ENCODE measurements at places on chromosomes 7 and 10.

DNA sequence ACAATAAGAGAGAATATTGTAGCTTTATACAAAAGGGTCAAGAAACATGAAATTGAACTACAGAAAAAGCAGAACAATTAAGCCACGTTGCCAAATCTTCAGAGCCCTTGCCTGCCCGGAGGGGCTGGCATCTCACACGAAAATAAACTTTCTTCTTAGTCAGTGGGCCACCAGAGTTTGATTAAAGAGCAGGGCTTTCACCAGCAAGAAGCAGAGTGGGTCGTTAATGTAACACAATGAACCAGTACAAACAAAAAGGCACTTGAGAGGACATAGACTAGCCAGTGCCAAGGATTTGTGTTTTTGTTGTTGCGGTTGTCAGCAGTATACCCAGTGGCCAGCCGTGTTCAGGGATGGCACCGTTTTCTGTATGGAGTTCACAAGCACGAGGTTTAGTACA, 155.4 kb downstream of the NRP1 start:
- DNase-seq: no peak

DNA sequence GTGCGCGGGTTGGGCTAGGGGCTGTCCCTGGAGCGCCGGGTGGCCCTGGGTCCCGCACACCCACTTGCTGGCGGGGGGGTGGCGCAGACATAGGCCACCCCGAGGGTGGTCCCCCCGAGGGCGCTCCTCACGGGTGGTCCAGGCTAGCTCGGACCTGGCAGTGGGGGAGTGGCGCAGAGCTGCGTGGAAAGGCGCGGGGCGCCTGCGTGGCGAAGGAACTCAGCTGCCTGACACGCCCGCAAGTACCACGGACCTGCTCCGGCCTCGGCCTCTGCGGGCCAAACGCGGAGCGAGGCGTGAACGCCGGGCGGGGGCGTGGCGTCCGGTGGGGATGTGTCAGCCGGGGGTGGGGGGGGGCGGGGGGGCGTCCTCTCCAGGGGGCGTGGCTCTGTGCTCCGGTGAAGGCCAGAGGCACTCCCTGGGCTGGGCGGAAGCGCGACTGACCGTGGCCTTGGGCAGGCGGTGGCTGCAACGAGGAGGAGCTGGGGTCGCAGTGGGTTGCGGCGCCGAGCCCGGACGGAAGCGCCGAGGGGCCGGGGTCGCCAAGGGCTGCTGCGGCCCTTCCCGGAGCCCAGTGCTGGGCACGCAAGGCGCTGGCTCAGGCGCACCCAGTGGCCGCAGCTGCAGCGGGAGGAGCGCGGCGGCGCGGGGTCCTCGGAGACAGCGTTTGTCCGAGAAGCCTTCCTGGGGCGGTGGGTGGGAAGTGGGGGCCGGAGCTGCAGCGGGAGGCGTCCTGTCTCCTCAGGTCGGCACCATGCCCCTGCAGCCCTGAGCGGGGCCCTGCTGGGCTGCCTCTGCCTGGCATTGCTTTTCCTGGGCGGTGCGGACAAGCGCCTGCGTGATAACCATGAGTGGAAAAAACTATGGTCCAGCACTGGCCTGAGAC, 58.9 kb upstream of the NUPR2 start:
- no peak for DNase-seq

DNA sequence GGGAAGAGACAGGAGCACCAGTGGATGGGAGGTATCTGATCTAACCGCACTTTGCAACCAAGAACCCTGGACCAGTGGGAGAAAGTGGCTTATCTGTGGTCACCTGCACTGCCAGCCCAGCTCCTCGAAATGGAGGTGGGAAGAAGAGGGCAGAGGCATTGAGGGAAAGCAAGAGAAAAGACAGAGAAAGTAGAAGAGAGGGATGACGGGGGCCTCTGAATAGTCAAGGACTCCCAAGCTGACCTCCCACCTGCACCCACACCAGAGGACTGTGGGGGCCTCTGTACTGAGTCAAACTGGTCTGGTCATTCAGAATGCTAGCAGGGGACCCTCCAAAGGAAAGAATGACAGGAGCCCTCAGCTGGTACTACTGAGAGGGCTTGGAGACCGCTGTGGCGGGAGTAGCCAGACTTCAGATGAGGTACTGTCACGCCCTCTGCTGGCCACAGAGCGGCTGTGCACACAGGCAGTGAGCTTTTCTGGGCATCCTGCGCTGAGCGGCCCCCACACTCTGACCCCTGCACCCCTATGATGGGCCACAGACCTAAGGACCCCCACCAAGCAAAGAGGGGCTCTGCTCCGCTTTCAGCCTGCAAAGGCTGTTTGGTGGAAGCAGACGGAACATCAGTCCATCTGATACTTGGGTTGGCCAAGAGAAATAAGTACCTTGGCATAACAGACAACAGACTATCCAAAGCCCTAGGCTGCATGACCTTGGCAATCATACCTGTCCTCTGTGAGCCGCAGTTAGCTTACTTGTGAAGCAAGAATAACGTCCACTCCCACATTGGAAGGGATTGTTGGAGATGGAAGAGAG, 112.9 kb downstream of the COL13A1 start:
- peak; percentile 68 for DNase-seq

DNA sequence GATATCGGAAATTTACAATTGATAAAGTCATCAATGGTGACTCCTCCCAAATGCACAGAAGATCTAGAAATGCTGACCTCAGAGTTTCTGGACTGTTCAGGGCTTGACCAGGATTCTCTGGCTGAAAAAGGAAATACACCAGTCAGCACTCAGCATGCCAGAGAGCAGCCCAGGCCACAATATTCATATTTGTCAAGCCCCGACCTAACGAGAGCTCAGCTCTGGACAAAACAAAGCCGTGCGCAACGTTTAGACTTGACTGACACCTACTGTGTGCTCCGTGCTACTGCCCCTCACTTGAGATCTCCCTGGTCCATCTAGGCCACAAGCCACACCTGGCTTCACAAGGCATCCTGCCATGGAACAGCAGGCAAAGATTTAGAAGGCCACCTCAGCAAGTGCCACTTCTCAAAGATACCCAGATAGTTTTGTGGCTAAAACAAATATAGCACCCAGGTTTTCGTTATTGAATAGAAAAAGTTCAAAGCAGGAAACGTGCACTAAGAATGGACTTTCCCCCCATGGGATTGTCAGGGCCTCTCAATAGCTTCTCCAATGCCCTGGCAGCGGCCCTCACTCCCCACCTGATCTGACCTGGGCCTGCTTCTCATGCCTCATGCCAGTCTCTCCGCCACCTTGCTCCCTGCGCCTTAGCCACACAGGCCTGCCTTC, 218.3 kb downstream of the FAM107B start:
- no peak for DNase-seq

- DNase-seq: no peak
Measured at GRCh38 chr10:86671419-86671818, 3.1 kb downstream of the LDB3 start.

DNA sequence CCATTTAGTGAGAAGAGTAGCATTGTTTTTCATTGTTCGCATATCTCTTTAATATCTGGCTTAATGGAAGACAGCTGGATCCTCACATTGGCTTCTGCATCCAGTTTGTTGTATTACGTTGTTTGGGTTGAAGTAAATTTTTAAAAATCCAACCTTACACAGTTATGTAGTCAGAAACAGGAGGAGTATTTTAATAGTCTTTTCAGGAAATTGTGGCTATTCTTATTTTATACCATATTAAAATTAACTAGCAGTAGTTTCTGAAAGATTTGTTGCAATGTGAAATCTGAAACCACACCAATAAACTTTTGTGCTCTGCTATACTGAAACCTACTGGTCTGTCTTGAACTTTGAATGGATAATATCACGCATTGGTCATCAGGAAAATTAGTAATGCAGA, 27.9 kb downstream of the MYPN start:
- no peak for DNase-seq

DNA sequence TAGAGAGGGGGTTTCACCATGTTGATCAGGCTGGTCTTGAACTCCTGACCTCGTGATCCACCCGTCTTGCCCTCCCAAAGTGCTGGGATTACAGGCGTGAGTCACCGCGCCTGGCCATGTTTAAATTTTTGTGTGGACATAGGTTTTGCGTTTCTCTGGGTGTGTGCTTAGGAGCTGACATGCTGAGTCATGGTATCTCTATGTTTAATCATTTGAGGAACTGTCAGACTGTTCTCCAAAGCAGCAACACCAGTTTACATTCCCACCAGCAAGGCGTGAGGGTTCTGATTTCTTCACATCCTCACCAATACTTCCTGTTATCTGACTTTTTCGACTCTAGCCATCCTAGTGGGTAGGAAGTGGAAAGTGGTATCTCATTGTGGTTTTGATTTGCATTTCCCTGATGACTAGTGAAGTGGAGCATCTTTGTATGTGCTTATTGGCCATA, 153.7 kb downstream of the DNAJB6 start:
- no peak for DNase-seq

- DNase-seq: no peak
Measured at GRCh38 chr7:132438926-132439325, 137.3 kb downstream of the PLXNA4 start.

- no peak for DNase-seq
Measured at GRCh38 chr10:21482821-21483220, 42.7 kb downstream of the SKIDA1 start.

DNA sequence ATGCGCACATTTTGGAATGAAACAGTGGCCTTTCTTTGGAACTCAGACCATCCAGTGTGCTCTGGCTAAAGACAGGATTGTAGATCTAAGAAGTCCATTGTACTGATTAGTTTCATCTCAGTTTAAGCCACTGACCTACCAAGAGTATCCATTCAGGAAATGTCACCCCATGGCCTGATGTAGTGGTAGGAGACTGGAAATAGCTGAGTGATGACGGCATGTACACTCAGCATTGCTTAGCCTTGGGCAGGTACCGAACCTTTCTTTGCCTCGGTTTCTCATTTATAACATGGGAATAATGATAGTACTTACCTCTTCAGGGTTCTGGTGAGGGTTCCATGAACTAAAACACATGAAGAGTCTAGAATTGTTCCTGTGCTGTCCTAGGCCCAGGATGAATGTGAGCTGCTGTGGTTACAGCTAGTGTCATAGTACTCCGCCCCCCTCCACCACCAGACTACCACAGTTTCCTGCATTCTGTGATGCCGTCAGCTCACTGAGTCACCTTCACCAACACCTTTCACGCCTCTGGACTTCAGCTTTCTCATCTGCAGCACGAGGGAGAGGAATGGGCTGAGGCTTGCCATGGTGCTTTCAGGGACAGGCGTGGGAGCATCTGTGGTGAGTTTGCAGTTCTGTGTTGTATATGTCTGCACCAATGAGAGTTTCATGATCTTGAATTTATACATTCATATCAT, 484.0 kb upstream of the GALNT17 start:
- DNase-seq: no peak

DNA sequence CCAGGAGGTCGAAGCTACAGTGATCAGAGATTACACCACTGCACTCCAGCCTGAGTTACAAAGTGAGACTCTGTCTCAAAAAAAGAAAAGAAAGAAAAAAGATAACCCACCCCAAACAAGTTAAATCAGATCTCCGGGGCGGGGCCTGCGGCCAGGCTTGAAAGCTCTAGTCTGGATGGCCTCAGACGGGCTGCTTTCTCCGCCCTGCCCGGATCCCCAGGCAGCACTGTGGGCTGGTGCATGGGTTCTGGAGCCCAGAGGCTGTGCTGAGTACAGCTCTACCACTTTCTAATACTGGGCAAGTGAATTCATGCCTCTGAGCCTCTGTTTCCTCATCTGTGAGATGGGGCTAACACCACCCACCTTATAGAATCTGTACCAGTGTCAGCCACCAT, 83.7 kb downstream of the ZMIZ1 start:
- DNase-seq: no peak

DNA sequence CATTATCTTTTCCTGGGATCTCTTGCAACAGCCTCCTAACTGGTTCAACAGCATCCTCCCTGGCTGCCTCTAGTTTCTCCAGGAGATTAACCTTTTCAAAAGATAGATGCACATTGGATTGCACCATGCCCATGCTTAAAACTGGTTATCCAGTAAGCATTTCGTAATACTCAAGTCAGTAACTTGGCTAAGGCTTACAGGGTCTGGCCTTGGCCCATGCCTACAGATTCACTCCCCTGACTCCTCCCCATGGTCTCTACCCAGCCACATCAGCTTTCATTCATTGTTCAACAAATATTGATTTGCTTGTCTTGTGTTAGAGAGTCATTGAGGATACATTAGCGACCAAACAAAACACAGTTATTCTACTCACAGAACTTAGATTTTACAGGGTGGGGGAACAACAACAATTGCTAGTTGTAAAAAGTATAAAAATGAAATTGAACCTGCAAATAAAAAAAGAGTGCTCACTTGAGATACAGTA, 1.8 kb upstream of the KIF20B start:
- no peak for DNase-seq

- DNase-seq: no peak
Measured at GRCh38 chr7:123712619-123713018, 36.2 kb downstream of the WASL start.

- no peak for DNase-seq
Measured at GRCh38 chr10:92692697-92693533, 3.2 kb downstream of the HHEX start.

- DNase-seq: no peak
Measured at GRCh38 chr7:115249080-115249479, 327.2 kb downstream of the MDFIC start.

DNA sequence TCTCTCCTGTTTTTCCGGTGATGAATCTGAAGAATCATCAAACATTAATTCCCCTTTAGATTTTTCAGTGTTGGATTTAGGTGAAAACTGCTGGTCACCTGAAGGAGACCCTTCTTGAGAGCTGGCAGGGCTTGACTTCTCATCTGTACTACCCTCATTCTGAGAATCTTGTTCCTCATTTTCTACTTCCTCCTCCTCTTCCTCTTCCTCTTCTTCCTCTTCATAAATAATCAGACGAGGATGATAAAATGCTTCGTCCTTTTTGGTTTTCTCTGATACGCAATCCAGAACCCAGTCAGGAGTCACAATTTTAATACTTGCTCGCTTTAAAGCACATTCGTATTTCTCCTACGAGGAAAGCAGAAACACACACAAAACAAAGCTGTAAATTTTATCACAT, 26.9 kb downstream of the PAXIP1 start:
- no peak for DNase-seq

DNA sequence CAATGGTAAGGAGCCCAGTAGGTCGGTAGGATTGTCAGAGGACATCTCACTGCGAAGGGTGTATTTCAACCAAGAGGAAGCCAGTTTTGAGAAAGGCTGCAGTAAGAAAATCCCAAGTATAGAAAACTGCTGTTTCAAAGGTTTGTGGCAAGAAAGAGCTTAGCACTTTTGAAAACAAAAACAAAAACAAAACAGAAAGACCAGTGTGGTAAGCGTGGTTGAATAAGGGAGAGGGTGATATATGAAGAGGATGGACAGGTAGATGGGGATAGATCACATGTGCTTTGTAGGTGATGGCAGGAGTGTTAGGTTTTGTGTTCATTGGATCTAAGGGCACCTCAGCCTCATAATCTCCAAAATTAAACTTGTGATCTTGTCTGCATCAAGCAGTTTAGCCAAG, 141.6 kb upstream of the WNT16 start:
- no peak for DNase-seq

- no peak for DNase-seq
Measured at GRCh38 chr10:90354914-90355313, 502.9 kb downstream of the HTR7 start.

DNA sequence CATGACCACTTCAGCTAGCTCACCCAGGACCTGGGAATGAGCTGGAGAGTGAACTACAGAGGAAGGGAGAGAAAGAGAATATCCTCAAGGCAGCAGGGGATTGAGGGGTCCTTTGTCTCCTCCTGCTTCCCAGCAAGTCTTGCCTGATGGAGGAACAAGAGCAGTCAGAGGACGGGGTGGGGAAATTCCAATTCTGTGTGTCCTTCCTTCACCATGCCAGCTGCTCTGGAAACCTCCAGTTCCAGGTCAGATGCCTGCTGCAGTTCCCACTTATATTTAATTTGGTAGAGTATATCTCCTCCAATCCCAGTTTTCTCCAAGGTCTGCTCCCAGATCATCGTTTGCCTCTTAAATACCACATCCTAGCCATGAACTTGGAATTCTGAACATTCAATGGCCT, 21.4 kb upstream of the LEP start:
- DNase-seq: no peak

Data from iPS DF 6.9 (cell line).